Thymus (tissue), 14 donors: ENCODE measurements at places on chromosomes 5 and 9.

- H3K4me3 ChIP-seq = no peak overlapping the region
- no peaks in the 10 kb centered on the region for H3K4me1 ChIP-seq
- peak; percentile 10 for DNase-seq
- H3K27ac ChIP-seq = no peak overlapping the region
Observed at GRCh38 chr5:100746730-100747129, 156.4 kb downstream of the ST8SIA4 start.

- H3K36me3 ChIP-seq = no peaks in the 10 kb centered on the region
- no peaks in the 10 kb centered on the region for H3K27me3 ChIP-seq
- no peak overlapping the region for H3K4me3 ChIP-seq
- no peaks in the 10 kb centered on the region for H3K4me1 ChIP-seq
- no peak overlapping the region for H3K27ac ChIP-seq
Observed at GRCh38 chr5:31107091-31107518, 86.4 kb upstream of the CDH6 start.

GRCh38 chr5:139392324-139392677 lies 2.6 kb upstream of the MZB1 start:
- peak overlapping the region; percentile 76 for H3K27ac ChIP-seq
- DNase-seq = no peak
- peaks cover 18% of the 10 kb centered on the region for H3K36me3 ChIP-seq
- peaks cover 38% of the 10 kb centered on the region for H3K27me3 ChIP-seq
- peaks cover 86% of the 10 kb centered on the region for H3K4me1 ChIP-seq

DNA sequence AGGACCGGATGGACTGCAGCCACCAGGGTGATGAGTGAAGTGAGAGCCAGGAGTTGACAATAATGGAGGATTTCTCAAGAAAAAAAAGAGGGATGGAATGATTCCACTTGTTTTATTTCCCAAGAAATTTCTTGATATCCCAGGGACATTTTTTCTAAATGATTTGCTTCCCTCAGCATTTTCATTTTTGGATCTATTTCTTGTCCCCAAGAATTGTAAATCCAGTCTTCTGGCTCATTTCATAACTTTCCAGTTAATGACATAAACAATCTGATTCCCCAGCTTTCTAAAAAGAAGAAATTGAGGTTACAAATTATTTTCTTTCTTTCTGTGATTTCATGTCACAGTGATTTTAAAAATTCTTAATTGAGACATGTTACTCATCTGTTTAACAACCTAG lies 446.5 kb downstream of the PRR16 start:
- H3K27ac ChIP-seq = no peak overlapping the region
- H3K36me3 ChIP-seq = no peaks in the 10 kb centered on the region
- DNase-seq = no peak

DNA sequence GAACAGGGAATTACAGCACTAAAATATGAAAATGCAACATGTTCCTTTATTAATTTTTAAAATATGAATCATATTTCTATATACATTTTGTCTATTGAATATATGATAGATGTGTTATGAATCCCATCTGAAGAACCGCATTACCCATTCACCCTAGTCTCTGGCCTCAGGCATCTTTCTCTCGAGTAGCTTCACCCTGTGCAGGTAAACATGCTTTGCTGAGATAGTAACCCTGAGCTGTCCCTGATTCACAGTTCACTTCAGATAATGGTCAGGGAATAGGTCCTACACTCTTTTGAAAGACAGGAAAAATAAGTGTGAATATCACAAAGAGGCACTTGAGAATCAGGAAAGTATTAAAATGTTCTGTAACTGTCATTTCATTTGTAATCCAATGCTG lies 766.8 kb downstream of the IRX1 start:
- H3K27ac ChIP-seq = no peak overlapping the region
- no peaks in the 10 kb centered on the region for H3K4me1 ChIP-seq
- H3K36me3 ChIP-seq = no peaks in the 10 kb centered on the region
- DNase-seq = no peak
- H3K4me3 ChIP-seq = no peak overlapping the region
